ENCODE measurements at places on chromosomes 7 and 10.
A peak's percentile ranks its signal among the peaks of the same experiment; 100 is the strongest.

DNA sequence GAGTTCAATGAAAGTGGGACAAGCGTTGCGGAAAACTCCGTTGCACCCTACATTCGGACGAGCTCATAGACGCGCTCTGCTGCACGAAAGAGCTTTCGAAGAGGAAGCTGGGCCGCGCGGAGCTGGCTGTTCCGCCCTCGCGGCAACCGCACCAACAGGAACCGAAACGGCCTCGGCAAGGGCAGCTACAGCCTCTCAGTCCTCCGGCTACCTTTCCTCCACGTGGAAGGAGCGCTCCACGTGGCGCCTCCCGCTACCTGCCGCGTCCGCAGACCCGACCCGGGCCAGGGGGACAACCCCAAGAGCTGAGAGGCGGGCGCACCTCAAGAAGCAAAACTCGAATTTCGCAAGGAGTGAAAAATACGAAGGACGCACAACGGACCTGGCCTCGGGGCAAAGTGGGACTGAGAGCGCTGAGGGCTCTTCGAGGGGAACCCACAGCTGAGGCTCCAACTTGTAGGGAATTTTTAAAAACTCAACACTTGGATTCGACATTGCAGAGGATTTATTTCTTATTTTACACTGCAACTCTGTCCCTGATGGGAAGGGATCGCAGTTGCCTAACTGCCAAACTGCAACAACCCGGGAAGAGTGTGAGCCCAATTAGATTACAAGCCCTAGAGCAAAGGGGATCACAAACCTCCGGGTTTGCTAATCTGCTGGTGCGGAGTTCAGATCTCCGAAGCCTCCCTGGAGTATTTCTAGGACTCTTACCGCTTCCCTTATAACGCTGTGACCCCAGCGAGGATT is 1.4 kb downstream of the HPSE2 start:
- peak; percentile 70 for DNase-seq

GRCh38 chr10:74418285-74418872 is 267.4 kb downstream of the ADK start:
- DNase-seq = peak; percentile 87

- DNase-seq = peak; percentile 19
Measured at GRCh38 chr7:38863601-38864291, 45.2 kb downstream of the VPS41 start.

GRCh38 chr7:54955696-54956420 is 63.0 kb upstream of the EGFR start:
- DNase-seq = no peak

- DNase-seq = peak; percentile 52
Measured at GRCh38 chr10:57716884-57717283, 550.8 kb downstream of the IPMK start.

DNA sequence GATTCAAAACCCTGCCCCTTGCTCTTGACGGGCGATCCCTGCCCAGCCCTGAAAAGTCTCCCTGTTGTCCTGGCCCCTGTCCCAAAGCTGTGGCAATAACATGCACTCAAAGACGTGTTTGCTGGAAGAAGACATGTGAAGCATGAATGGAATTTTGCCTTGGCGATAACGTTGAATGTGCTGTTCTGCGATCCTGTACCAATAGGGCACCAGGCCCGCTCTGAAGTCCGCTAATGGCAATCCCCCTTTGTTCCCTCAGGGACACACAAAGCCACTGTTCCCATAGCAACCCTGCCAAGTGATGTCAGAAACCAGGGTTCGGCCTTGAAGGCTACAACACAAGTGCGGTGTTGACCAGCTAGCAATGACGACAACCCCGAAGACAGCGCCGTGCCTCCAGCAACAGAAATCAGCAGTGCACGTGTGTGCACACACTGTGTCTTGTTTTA is 284.6 kb downstream of the KLF6 start:
- DNase-seq = peak; percentile 99

- DNase-seq = no peak
Measured at GRCh38 chr7:91424371-91424770, 160.1 kb downstream of the FZD1 start.

- peak; percentile 58 for DNase-seq
Measured at GRCh38 chr10:24849501-24850299, 102.7 kb downstream of the PRTFDC1 start.

- DNase-seq = no peak
Measured at GRCh38 chr10:100744987-100745881, at the start of gene PAX2. TSS of gene PAX2 (plus strand) at chr10:100745582. CDS start at chr10:100746261, 679 bp downstream.

GRCh38 chr10:59382831-59383295 is 20.5 kb upstream of the FAM13C start:
- DNase-seq = peak; percentile 37

DNA sequence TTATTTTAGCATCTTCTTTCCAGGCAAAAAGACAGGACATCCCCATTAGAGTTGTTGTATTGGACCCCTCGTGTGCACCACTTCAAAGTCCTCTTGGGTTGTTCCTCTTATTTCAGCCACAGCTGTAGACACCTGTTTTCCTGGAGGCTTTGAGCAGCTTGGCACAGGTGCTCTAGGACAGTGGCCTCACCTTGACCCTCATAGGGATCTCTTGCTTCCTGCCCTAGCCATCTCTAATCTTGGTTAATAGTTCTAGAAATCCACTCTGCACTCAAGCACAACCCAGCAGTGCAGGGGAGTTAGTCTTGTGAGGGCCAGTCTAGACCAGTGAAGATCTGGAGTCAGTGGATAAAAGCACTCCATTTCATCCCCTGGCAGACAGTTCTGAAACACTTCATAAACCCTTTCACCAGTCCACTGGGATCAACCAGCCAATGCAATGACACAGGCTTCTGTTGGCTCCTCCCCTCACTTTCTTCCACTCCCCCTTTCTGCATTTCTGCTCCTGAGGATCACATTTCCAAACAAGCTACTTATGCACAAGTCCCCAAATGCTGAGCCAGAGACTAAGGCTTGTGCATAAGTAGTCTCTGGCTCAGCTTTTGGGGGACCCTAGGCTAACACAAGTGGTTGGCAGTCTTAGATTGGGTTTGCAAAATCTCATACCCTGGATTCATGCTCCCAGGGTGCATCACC is 131.5 kb upstream of the LAMB4 start:
- no peak for DNase-seq

GRCh38 chr7:105352018-105352612 is 36.6 kb downstream of the SRPK2 start:
- DNase-seq = peak; percentile 89
